ENCODE measurements at places on chromosomes 11 and 22. TPM values are rescaled to one million over a fixed set of nuclear protein-coding genes. Genes with fewer than 3 reads are reported as not detected.

The INS gene
- not detected for polyA plus RNA-seq

The RAG2 gene
- not detected for polyA plus RNA-seq

The PGAP2 gene
- polyA plus RNA-seq, result 15.3 TPM

The PTPRCAP gene
- polyA plus RNA-seq, result not detected

The SLC35E4 gene
- polyA plus RNA-seq, result 3.0 TPM

The NDUFC2 gene
- polyA plus RNA-seq, result 154 TPM

The CALCB gene
- 0.02 TPM for polyA plus RNA-seq

The BATF2 gene
- 2.8 TPM for polyA plus RNA-seq

The OR2AT4 gene
- polyA plus RNA-seq, result not detected

The KCNK4 gene
- not detected for polyA plus RNA-seq

The CD248 gene
- polyA plus RNA-seq, result 6.3 TPM

The TRIM21 gene
- polyA plus RNA-seq, result 51.9 TPM

The ADM2 gene
- 0.01 TPM for polyA plus RNA-seq

The SEC14L6 gene
- 1.7 TPM for polyA plus RNA-seq

The NKAPD1 gene
- polyA plus RNA-seq, result 18.8 TPM

GRCh38 chr22:22773979-22774604, 113.5 kb upstream of the IGLL5 start:
- DNase-seq, result no peak

- DNase-seq, result no peak
Observed at GRCh38 chr22:48858121-48858520, 969.6 kb downstream of the BRD1 start.

DNA sequence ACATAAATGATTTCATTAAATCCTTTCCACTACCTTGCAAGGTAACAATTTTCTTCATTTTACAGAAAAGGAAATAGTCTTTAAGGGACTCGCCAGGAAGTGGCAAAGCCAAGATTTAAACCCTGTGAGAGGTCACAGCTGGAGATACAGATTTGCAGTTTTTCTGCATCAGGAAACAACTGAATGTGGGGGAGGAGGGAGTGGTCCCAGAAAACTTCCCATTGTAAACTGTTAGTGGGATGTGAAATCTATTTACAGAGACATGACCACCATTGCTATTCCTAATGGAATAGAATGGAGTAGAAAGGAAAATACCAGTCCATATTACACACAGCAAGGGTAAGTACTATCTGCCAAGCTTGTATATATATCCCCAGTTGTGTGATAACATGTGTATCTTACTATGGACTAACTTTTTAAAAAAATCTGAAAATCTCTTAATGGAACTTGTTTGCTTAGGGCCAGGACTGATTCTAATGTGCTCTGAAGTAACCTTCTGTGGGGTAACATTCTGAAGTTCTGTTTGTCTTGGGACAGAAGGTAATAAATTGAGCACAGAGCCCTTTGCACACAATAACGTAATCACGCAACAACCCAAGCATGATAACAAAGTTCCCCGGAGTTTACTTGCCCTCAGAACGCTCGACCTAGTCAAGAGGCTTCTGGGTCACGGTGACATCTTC, 10.9 kb upstream of the TSKU start:
- peak; percentile 62 for DNase-seq

DNA sequence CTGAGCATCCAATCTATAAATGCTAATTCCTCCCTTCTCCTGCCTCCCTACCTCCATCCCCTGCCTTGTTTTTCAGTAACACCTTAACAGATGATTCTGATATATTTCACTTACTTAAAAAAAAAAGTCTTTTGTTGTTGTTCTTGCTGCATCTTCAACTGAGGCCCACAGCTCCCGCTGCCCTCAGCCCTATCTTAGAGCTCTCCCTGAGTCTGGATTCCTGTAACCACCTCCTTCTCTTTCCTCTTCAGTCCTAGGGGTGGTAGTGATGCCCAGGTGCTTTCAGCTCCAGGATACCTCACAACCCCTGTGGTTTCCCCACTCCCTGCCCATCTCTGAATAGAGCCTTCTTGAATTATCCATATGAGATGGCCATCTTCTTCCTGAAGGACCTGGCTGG, 3.7 kb upstream of the KCNE3 start:
- no peak for DNase-seq

- no peak for DNase-seq
Observed at GRCh38 chr11:12106501-12106900, 3.9 kb upstream of the MICAL2 start.

- DNase-seq, result no peak
Observed at GRCh38 chr11:116986521-116987105, 111.6 kb downstream of the SIK3 start.

DNA sequence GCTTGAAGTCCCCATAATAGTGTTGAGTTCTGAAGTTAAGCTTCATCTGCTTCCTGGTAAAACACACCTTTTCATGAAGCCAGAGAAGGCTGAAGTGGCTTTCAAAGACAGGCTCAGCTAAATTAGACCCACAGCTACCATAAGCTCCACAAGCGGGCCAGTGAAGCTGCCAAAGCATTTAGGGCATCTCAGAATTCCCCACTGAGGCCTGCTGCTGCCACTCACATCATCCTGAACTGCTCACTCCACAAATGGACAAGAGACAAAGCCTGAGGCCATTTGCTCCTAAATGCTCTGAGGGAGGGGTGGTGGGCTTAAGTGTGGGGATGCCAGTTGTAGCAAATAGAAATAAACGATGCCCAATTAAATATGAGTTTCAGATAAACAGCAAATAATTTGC, 14.6 kb downstream of the CCDC83 start:
- DNase-seq, result no peak

- DNase-seq, result no peak
Observed at GRCh38 chr11:1450344-1450875, 36.2 kb downstream of the MOB2 start.

DNA sequence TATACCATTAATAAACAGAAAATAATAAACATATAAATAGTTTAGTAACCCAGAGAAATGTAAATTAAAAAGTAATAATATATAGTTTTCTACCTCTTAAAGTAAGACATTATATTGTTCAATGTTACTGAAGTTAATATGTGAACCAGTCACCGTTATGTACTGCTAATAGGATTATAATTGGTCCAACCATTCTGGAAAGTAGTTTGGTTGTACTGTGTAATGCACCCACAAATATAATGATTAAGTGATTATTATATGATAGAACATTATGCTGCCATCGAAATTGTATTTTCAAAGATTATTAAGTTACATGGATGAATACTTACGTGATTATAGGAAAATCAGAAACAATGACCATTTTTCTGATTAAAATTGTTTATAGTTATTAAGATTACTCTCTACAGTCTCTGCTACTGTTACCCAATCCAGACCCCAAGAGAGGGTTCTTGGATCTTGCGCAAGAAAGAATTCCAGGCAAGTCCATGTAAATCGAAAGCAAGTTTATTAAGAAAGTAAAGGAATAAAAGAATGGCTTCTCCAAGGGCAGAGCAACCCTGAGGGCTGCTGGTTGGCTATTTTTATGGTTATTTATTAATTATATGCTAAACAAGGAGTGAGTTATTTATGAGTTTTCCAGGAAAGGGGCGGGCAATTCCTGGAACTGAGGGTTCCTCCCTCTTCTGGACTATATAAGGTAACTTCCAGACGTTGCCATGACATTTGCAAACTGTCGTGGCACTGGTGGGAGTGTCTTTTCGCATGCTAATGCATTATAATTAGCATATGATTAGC, 50.1 kb downstream of the ACER3 start:
- no peak for DNase-seq

- peak; percentile 51 for DNase-seq
Observed at GRCh38 chr11:8099291-8099899, 18.4 kb downstream of the TUB start.

- no peak for DNase-seq
Observed at GRCh38 chr22:29951791-29952413, 68.9 kb downstream of the MTMR3 start.

DNA sequence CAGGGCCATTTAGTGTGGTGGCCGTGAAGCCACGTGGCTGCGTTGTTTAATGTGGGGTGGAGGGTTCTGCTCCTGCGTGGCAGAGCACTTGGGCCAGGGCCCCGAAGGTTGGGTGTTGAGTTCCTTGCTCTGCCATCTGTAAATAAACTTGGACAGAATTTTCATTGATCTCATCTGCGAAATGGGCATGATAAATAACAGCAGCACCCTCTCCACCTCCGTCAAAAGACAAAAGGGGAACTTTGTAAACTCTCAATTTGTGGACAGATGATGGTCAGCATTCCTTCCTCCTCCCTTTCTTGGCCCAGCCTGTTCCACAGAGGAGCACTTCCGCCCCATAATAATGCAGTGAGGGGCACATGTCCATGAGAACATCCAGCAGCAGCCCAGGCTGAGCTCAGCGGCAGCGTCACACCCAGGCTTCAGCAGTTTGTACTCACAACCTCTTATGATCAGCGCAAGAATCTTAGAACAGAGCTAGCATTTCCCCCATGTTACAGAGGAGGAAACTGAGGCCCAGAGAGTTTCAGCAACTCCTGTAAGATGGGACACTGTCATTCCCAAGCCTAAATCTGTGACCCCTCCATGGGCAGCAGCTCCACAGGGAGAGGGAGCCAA, 874.5 kb downstream of the BRD1 start:
- no peak for DNase-seq

DNA sequence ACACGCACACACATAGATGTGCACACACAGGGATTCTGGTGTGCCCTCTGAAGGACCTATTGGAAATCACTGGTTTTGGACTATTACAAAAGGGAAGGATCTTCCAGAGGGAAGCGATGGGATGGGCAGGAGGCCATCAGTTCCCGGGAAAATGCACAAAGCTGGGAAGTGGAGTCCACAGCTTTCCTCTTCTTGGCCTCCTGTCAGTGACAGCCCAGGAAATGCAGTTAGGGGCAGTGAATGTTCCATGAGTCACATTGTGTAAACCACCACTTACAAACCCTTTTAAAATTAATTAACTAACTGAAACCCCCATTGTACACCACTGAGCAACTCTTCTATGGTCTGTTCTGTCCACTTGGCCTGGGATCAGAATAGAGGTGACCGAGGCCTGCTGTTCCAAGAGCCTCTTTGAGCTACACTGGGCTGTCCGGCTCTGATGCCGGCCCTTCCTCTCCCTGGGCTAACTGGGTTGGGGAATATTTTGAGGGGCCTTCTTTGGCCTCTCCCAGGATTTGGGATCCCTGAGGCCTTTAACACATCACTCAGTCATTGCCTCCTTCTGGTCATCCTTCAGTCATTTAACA, 137.7 kb downstream of the FEZ1 start:
- no peak for DNase-seq

DNA sequence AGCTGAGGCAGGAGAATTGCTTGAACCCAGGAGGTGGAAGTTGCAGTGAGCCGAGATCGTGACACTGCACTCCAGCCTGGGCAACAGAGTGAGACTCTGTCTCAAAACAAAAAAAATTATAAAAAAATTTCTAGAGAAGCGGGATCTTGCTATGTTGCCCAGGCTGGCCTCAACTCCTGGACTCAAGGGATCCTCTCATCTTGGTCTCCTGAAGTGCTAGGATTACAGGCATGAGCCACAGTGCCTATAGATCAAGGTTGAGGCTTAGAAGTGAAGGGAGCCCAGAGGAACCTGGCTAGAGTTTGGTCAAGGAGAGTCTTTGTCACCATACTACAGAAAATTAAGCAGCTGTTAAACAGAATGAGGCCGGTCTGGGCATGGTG, 1.4 kb upstream of the MCM5 start:
- DNase-seq, result no peak

DNA sequence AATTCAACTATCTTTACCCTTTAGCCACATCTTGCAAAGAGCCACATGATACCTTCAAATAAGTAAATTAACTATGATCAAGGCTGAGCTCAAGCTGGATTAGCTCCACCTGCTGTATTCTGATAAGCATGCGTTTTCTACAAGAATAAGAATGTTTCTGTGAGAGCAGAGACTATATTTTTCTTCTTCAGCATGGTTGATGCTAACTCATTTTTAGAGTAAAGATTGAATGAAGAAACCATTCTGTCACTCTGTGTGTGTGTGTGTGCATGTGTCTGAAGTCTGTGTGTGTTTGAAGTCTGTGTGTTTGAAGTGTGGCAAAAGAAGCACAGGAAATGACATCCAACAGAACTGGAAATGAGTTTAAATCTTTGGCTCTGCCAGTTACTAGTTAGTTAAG, 12.0 kb upstream of the LAYN start:
- no peak for DNase-seq

DNA sequence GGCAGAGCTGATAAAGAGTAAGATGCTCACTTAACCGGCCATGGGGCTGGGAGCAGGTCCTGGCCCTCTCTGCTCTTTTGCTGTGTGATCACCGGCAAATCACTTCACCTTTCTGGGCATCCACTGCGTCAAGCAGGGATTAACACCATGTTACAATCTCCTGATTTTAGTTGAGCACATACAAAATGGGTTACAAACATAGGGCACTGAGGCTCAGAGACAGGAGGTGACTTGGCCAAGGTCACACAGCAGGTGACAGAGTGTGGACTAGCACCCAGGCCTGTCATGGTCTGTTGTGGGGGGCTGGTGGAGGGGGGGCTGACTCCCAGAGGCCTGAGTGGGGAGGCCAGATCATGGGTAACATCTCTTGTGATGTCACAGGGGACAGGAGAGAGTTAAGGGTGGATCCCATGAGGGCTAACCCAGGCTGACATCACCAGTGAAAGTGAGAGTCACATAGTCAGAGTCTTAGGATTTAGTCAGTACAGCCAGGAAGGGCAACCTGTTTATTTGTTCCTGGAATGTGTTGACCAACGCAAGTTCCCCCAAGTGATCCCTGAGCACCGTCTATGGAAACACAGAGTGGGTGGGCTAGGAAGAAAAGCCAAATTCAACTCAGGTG, 27.8 kb downstream of the GDPD5 start:
- no peak for DNase-seq

DNA sequence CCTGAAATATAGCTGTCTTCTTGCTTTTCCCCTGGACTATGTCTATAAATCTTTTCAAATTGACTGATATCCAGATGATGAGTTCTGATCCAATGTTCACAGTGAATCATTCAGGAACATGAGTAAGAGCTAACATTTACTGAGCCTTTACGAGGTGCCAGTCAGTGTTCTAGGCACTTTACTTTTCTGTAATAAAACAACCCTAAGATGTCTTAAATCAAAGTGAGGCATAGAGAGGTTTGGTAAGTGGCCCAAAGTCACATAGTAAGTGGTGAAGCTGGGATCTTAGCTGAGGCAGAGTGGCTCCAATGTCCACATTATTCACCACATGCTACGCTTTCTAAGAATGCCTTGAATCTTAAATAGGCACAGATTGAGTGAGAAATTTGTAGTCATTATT, 79.9 kb upstream of the OR4C15 start:
- no peak for DNase-seq

- peak; percentile 81 for DNase-seq
Observed at GRCh38 chr22:27241430-27242321, 559.9 kb downstream of the MN1 start.
